ENCODE measurements at places on chromosomes 3 and 15. TPM values are rescaled to one million over a fixed set of nuclear protein-coding genes. Genes with fewer than 3 reads are reported as not detected.

GRCh38 chr3:124876401-124876878 lies 10.7 kb downstream of the ITGB5 start:
- no peak for DNase-seq

GRCh38 chr15:32855942-32856341 lies 138.1 kb downstream of the GREM1 start:
- DNase-seq = no peak

DNA sequence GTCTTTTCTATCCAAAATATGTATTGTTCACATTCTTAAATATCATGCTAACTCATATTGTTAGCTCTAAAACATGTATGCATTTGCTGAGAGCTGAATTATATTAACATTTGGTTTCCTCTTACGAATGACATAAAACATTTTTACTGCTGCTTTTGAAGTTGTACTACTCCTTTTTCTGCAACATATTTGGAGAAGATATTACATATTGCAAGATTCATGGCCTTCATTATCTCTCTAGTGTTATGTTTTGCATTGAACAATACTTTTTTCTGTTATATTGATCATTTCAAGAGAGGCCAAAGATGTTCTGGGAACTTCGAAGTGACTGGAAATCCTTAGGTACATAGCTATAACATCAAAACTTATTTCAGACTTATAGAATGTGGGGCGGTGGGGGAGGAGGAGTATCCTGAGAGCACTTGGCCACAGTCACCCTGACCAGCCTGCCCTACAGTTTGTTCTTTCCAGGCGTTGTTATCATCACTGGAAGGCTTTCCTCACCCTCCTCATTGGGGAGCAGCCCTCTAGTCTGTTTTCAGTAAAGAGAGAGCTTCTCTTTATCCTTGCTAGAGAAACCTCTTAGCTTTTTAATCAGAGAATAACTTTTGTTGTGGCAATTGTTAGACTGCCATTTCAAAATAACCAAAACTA lies 868.6 kb downstream of the OTOL1 start:
- DNase-seq = no peak

DNA sequence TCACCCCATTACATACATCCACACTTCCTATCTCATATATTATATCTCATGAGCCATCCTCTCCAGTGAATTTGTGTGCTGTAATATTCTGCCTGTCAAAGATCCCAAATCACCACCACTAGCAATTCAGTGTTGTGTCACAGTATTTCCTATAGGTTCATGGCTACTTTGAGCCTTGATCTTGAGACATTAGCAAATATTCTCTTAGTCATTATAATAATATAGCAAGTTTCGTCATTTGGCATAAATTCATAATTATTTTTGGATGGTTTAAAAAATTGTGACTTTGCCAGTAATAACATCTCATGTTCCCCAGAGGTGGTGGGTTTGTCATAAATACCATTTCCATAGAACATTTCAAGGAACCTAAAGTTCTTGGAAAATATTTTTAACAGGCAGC lies 47.7 kb downstream of the CMSS1 start:
- DNase-seq = no peak

DNA sequence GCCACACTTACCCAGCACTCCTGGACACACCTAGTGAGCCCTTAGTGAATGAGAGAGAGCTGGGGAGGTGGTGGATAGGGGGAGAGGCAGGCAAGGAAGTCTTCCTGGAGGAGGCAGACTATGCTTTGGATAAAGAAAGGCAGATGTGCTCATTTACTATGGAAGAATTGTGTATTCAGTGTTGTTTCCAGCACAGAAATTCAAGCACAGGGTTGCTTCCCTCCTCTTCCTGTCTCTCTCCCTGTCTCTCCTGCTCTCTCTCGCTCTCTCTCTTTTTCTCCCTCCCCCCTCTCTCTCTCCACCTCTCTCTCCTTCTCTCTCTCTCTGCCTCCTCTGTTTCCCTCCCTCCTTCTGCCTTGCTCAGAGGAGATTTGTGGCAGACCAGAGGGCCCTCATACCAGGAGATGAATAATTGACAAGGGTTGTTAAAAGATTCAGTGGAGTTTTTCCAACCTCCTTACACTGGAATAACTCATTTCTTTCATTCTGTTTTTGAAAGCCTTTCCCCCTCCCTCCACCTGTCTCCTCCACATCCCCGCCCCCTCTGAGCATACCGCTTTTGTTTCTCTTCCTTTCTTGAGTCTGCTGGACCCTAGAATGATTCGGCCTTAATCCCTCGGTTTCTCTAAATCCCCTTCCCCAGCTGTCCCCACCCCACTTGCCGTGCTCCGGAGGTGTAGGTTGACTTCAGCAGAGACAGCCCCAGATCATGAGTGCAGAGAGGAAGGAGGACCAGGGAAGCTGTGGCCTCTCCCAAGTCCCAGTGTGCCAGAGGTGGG lies 65.6 kb downstream of the CCDC33 start:
- no peak for DNase-seq

DNA sequence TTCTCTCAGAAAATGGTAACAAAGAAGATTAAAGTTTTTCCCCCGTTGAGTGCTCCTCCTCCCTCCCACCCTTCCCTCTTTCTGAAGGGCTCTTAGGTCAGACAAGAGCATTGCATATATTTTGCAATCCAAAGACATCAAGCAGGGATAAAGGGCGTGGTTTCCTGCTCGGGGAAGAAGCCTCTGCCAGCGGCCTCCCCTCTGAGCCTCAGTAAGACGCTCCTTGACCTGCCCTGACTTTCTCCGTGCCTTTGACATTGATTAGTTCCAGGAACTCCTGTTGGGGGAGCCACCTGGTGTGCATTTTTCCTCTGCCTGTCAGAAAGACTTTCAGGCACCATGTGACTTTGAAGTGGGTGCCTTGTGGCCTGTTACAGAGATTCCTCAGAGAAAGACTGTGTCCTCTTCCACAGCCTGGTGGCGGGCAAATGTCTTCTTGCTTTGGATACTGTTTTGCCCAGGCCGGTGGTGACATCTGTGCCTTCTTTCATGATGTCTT lies 87.2 kb upstream of the TBL1XR1 start:
- DNase-seq = no peak

DNA sequence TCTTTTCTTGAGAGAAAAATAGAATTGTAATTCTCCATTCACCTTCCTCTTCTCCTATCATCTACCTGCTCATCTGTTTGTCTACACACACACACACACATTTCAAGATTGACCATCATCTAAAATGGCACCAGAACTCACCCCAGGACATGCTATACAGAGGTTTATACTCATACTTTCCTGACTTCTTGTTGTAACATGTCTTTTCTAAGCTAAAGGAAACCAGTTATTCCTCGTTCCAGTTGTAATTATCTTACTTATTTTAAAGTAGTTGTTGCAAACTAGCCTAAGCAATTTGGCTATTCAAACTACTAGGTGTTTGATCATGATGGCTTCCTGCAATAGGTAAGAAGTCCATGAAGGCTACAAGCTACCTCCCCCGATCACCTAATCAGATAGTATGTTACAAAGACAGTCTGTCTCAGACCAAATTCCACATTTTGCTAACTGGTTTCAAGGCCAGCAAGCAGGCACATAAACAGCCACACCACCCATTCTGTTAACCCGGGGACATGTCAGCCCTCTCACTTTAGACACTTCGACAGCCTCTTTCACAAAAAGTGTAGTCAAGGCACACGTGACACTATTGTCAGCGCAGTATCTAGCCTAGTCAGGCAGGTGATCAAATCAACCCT lies 189.7 kb downstream of the SHQ1 start:
- DNase-seq = no peak

- no peak for DNase-seq
These were observed 324.2 kb upstream of the ATP11B start for GRCh38 chr3:182469086-182469485.

DNA sequence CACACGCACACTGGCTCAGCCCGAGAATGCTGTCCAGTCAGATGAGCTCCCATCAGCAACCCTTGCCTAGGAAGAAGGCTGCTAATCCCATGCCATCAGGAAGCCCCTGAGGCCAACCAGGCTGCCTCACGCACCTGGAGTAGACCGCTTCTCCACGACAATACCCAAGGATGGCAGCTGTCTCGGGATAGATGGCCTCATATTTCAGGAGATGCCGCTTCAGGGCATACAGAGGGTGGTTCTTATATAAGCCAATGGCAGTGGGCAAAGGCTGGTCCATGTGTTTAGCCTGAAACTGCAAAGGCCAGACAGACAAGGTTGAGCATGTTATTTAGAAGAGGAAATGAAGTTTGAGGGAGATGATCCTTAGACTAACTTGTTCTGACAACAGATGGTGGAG lies 22.2 kb downstream of the XPC start:
- DNase-seq = no peak

GRCh38 chr3:197283045-197283444 lies 15.4 kb downstream of the DLG1 start:
- DNase-seq = no peak

GRCh38 chr3:105334138-105334882 lies 32.4 kb upstream of the ALCAM start:
- DNase-seq = no peak

- DNase-seq = no peak
These were observed 55.8 kb downstream of the GTF2E1 start for GRCh38 chr3:120798346-120798745.

DNA sequence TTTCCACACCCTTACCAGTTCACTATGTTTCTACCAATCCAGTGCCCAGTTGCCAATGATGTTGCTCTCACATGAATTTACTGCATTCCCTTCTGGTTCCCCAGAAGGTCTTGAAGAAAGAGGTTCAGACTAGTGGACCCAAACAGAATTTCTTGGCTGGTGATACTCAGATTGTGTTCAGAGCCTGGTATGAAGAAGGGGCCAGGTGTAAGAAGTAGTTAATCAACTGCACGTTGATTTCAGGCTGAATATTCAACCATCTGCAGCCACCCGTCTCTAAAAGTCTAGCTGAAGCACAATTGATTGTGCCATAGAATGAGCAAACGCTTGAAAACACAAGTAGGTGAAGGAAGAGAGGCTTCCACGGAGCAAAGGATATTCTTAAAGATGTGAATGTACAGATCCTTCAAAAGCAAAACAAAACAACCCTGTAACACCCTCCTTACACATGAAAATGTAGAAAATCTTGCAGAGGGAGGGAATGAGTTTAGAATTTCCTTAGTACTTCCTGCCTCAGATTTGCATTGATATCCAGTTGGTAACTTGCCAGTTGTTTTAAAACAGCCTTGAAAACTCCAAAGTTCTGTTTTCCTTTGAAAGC lies 4.7 kb downstream of the RBMS3 start:
- no peak for DNase-seq

GRCh38 chr3:121624147-121624899 lies 31.1 kb downstream of the FBXO40 start:
- DNase-seq = no peak

DNA sequence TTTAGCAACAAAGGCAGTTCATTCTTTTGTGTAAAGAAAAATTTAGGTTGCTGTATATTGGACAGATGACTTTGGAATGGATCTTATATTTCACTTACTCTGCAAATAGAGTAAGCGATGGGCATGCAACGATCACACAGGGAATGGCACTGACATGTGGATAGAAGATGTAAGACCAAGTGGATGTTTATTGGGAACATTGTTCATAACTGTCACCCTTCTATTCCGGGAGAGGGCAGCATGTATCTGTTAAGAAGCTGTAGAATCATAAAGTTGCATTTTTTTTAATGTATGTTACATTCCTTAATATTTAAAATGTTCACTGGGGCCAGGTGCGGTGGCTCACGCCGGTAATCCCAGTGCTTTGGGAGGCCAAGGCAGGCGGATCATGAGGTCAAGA lies 41.2 kb downstream of the HPS3 start:
- no peak for DNase-seq

DNA sequence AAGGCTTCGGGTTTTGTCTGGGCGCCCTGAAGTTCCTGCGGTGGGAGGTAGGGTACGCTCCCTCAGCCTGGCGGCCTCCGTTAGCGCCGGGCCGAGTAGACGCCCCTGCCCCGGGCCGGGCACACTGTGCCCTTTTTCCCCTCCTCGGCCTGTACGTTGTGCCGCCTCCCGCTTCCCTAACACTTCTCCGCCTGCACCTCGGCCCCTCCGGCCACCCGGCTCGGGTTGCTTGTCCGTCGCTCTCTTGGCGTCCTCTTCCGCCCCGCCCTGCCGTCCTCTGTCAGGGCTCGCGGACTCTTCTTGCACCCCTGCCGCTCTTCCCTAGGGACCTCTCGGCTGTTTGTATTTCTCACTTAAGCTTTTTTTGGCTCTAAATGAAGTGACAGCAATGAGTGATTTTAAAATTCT lies 384 bp downstream of the KNL1 start:
- DNase-seq = peak; percentile 77

GRCh38 chr15:74388363-74388951 lies 21.0 kb upstream of the CYP11A1 start:
- DNase-seq = no peak

DNA sequence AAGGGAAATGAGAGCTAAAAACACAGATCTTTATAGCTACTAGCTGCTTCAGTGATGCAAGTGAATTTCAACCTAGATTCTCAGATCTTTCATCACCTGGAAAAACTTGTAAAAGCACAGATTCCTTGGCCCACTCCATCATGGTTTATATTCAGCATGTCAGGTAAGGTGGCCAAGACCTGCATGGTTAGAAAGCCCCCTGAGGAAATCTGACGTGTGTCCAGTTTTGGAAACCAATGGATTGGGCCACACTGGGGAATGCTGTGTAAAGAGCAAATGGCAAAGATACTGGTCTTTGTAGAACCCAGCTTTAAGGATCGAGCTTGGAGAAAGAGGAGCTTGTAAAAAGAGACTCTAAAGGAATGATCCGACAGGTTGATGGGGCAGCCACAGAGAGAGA lies 397.0 kb upstream of the ARRDC4 start:
- no peak for DNase-seq

- no peak for DNase-seq
These were observed 16.9 kb upstream of the RBPMS2 start for GRCh38 chr15:64792282-64792681.

DNA sequence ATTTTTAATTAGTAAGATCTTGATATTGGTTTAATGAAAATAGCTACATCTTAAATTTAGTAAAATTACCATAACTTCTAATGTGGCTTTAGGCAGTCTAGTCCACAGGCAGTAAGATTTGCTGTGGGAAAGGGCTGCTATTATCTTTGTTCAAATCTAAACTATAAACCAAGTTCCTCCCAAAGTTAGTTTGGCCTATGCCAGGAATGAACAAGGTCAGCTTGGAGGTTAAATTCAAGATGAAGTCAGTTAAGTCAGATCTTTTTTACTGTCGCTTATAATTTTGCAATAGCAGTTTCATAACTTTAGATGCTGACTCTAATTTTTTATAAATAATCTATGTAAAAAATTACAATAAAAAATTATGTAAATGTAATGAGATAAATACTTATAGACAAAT lies 1016.9 kb upstream of the ALCAM start:
- DNase-seq = no peak

GRCh38 chr3:14047841-14048240 lies 76.8 kb downstream of the CHCHD4 start:
- no peak for DNase-seq

GRCh38 chr3:13069495-13069894 lies 3.7 kb downstream of the IQSEC1 start:
- peak; percentile 85 for DNase-seq

The GOLGA6L7 gene
- not detected for total RNA-seq

The ZNF385D gene
- not detected for total RNA-seq

The PRSS50 gene
- not detected for total RNA-seq

The PRR23E gene
- not detected for total RNA-seq

The FANCD2OS gene
- not detected for total RNA-seq

The KIF23 gene
- total RNA-seq = 76.5 TPM

The SPTBN5 gene
- 0.17 TPM for total RNA-seq

The AHSG gene
- not detected for total RNA-seq

The CFAP100 gene
- not detected for total RNA-seq

The DNAH1 gene
- 5.8 TPM for total RNA-seq

The SERINC4 gene
- total RNA-seq = 1.9 TPM

The CHST14 gene
- 15.3 TPM for total RNA-seq

The CEP70 gene
- total RNA-seq = 32.3 TPM
